ENCODE measurements at places on chromosomes 11 and 22. TPM values are rescaled to one million over a fixed set of nuclear protein-coding genes. Genes with fewer than 3 reads are reported as not detected.

DNA sequence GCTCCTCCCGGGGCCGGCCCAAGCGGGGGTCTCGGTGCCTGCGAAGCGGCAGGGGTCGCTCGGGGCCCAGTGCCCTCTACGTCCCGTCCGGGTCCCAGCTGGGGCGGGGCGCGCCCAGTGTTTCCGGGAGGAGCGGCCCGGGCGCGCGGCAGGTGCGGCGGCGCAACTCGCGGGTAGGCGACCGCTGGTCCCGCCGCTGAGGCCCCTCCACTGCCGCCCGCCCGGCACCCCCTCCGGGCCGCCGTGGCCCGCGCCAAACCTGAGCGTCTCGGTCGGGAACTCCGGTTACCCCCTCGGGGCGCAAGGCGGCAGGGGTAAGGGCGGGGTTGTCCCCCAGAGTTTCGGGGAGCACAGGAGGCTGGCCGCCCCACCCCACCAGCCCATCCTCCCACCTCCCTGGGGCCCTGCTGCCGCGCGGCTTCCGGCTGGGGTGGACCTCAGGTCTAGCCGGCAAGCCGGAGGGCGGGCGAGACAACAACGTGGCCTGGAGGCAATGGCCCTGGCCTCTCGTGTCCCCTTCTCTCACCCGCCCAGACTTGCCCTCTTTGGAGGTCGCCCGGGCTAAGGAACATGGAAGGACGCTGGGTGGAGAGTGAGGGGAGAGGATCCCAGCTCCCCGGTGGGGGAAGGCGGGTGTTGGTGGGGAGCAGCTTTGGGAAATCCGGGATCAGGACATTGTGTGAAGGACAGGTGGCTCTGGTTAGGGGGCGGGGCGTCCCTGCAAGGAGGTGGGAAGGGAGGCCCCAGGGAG lies 398 bp upstream of the CRACR2B start:
- DNase-seq, result no peak

GRCh38 chr11:68784653-68785052 lies 33.3 kb upstream of the TESMIN start:
- DNase-seq, result no peak

DNA sequence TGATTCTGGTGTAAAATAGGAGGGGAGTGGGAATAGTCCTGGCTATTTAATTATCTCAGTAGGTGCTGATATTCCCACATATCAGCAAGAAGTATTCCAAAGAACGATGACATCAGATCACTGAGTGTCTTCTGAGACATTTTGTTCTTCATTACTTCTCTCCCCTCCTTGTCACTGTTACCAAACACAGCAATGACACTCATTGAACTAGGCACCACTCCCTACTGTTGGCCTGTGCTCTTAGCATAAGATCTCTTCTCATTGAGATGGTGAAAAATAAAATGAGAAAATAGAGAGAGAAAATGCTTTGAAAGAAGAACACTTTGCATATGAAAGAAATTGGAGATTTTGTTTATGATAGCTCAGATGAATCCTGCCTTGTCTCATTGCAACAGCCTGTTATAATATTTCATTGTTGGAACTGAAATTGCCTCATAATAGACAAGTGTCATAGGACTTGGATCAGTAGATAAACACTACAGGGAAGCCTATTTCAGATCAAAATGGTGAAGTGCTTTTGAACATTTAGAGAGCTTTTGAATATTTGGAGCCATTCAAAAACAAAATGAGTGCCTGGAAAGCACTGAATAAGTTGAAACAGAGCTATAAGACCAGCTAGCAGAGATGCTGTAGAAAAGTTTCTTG lies 11.3 kb upstream of the ETS1 start:
- DNase-seq, result no peak

- no peak for DNase-seq
Measured at GRCh38 chr11:31267720-31268119, 101.8 kb downstream of the DCDC1 start.

DNA sequence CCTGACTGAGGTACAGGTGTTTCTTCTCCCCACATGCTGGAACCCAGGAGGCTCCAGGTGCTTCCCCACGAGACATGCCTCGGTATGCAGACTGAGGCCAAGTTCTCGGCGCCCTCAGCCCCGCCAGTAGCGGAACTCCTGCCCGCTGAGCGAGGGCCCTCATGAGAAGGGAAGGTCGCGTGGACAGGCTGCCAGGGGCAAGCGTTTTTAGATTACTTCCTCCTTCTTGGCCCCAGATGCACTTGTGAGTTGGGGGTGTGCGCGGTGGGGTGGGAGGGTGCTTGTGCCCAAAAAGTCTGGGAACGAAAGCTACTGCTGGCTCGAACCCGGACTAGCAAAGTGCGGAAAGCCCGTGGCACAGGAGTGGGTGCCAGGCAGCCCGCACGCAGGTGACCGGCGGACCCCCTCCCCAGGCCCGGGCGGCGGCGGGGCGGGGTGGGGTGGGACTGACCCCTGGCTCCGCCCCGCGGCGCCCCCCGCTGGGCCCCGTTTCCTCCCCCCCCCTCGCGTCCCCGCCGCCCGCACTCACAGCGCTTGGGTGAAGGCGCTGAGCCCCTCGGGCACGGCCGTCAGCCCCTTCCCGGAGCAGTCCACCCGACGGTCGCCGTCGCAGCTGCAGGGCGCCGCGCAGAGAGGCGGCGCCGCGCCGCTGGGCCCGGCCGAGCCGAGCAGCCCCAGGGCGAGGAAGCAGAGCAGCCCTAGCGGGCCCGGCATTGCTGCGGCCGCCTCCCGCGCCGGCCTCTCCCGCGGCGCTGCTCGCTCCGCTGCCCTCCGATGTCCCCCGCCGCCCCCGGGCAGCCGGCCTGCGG lies 797 bp downstream of the LGR4 start:
- peak; percentile 43 for DNase-seq

GRCh38 chr11:123851110-123851509 lies 34.4 kb downstream of the TMEM225 start:
- DNase-seq, result no peak

DNA sequence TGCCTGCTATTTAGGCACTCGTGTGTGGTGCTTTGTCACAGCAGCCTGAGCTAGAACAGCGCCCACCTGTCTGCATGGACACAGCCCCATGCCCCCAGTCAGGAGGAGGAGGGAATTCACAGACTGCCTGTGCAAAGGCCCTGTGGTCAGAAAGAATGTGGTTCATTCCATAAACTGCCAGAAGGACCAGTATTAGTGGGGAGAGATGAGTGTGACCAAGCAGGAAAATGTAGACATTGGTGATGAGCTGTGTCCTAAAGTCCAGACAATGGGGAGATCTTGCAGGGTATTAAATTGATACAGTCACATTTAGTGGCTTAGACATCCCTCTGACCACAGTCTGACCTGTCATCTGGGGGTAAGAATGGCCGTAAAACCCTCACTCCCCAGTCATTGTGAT lies 83.7 kb upstream of the LINC01488 start:
- DNase-seq, result no peak

GRCh38 chr11:12528487-12528886 lies 145.7 kb upstream of the TEAD1 start:
- no peak for DNase-seq

GRCh38 chr11:123560006-123560405 lies 94.4 kb downstream of the SCN3B start:
- peak; percentile 56 for DNase-seq

DNA sequence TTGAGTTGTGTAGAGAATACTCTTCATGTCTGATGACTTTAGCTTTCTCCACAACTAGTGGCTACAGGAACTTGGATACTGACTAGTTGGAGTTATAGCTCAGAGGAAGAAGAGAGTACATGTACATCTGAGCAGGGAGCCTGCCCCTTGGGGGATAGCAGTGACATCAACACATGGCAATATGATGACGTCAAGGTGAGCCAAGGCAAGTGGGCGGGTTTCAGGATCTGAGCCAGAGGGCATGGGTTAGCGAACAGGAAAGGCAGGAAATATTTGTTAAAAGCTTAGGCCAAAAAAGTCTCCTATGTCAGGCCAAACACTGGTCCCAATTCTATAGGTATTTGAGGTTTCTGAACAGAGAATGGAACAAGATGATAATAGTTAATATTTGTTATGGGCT lies 42.0 kb upstream of the HORMAD2 start:
- peak; percentile 55 for DNase-seq

DNA sequence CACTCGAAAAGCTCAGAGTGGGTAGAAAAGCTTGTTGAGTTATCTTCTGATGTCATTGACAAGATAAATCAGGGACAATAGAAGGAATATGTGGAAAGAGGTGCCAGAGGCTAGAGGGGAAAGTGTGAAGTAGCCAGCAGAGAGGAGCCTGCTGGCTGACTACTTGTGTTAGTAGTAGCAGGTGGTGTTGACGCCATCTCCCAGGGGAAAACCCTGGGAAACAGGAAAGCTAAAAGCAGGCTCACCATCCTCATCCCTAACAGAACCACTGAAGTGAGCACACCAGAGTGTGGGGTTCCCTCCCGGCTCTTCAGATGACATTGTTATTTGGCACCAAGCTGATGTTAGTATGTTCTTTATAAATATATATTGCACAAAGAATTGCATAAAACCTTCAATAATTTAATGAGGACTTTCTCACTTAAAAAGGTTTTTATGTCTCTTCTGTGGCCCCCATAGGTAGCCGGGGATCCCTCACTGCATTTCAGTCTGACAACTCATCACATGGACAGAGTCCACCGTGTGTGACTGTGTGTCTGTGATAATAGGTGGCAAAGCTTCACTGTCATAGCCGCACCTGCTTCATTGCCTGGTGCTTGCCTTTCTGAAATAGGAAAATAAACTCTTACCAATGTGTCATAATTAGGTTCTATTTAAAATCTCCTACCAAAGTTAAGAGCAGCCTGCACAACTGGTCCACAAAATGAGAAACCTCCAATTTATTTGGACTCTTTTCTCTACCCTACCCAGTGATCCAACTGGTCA lies 63.2 kb upstream of the TOP3B start:
- DNase-seq, result no peak

DNA sequence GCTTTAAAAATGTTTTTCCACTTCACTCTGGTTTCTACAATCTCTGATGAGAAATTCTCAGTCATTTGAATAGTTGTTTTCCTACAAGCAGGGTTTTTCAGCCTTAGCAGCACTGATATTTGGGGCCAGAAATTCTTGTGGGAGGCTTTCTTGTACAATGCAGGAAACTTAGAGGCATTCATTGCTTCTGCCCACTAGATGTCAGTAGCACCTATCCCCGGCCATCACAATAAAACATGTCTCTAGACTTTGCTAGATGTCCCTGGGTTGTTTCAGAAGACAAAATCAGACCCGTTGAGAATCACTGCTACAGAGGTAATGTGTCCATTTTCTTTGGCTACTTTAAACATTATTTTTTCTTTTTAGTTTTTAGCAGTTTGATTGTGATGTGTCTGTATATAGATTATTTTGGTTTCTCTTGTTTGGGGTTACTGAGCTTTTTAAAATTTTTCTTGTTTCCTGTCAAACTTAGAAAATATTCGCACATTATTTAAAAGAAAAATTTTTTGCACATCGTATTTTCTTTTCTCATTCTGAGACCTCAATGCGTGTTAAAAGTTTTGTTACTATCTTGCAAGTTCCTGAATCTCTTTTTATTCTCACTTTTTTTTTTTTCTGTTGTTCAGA lies 60.8 kb upstream of the CCDC179 start:
- DNase-seq, result peak; percentile 1

DNA sequence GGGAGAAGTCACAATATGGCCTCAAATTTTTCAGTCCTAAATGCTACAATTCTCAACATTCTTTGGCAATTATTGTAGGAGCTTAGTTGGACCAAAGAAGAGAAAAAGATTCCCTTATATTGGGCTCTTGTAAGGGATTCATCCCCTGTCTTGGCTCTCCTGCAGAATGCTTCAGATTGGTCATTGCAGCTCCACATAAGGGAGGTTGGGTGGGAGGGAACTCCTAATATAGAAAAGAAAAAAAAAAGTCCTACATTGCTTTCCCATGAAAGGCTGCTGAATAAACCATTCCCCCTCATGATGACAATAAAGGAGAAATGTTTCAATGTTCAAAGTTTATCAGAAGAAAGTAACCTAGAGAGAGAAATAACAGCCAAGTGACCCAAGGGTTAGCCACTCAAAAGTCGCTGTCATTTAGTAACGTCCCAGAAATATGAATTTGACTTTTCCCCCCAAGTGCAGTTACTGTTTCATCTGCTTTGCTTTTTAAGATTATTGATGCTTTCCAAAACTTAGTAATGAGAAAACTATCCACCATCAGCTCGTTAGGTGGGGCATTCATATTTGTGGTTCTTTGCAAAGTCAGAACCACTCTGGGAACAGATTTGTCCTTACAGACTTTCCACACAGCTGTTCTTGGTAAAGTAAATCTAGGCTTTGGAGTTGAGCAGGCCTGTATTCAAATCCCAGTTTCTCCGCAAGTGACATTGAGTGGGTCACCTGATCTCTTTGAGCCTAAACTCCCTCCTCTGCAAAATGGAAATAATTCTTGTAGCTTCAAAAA lies 5.0 kb upstream of the SLC1A2 start:
- DNase-seq, result no peak

DNA sequence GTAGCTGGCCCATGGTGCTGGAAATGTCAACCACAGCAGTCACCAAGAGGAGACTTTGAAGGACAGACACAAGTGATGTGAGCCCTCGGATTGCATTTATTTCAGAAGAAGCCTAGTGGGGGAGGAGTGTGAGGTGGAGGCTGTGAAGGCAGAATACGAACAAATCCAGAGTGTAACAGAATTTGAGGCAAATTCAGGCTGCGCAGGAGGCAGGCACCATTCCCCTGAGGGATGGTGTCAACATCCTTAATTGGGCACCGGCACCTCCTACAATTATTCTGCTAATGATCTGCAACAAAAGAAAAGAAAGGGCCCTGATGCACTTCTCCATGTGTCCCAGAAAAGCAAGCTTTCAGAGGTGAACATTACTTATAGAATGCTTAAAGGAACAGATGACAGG lies 32.2 kb downstream of the CWC15 start:
- DNase-seq, result no peak

Gene TREH
- total RNA-seq, result not detected

Gene SLC17A6
- not detected for total RNA-seq

Gene SMIM35
- not detected for total RNA-seq

Gene FADS1
- total RNA-seq, result 35.9 TPM

Gene RCOR2
- 0.80 TPM for total RNA-seq

Gene CRYBB2
- not detected for total RNA-seq

Gene GGTLC3
- not detected for total RNA-seq

Gene MAML2
- 6.2 TPM for total RNA-seq

Gene HBG2
- not detected for total RNA-seq

Gene UVRAG
- total RNA-seq, result 9.9 TPM

Gene TTLL8
- total RNA-seq, result not detected

Gene BATF2
- total RNA-seq, result 0.51 TPM

Gene OR4D6
- not detected for total RNA-seq

Gene THY1
- total RNA-seq, result 189 TPM

Gene NUDT8
- total RNA-seq, result 9.1 TPM

Measured in Daoy (cell line).